ENCODE measurements at places on chromosomes 6 and 20. TPM values are rescaled to one million over a fixed set of nuclear protein-coding genes. Genes with fewer than 3 reads are reported as not detected.

- no peaks in the 10 kb centered on the region for H3K36me3 ChIP-seq
- H3K27ac ChIP-seq, result no peak overlapping the region
- DNase-seq, result no peak
- H3K27me3 ChIP-seq, result peaks cover 4% of the 10 kb centered on the region
- peaks cover 7% of the 10 kb centered on the region for H3K4me1 ChIP-seq
These were observed 213.5 kb upstream of the ARID1B start for GRCh38 chr6:156563714-156564113.

DNA sequence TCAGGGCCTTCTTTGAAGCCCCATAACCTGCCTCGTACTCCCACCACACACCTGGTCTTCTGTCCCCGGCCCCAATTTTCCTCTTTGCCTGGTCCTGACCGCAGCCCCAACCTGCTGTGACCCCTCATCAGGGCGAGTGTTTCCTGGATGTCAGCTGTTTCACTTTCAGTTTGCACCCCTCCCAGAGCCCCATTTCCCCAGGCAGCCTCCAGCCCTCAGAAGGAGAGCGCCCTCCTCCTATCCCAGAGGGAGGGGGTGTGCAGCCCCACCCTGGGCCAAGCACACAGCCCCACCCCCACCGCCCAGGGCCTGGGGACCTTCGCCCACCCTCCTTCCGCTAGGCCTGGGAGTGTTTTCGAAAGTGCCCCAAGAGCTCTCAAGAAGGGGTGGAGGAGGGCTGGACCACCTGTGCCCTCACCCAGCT, 1.5 kb downstream of the BAK1 start:
- peak overlapping the region; percentile 94 for H3K27ac ChIP-seq
- DNase-seq, result peak; percentile 77
- no peaks in the 10 kb centered on the region for H3K27me3 ChIP-seq
- H3K4me1 ChIP-seq, result peaks cover 47% of the 10 kb centered on the region
- H3K36me3 ChIP-seq, result peaks cover 43% of the 10 kb centered on the region
- H3K4me3 ChIP-seq, result peak overlapping the region; percentile 95

DNA sequence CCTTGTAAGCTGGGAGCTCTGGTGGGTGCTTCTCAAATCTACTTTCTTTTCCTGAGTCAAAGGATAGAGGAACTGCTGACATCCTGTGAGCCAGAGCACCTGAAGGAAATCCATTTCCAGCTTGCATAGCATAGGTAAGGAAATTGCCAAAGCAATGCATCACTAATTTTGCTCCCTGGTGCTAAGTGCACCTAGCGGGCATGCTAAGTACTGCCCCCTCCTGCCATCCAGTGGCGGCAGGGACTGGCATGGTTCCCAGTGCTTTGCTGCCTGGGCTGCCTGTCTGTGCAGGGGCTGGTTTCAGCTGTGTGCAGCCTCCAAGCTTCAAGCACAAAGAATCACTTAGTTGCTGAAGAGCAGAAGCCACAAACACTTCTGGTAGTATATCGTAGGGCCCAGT, 63.9 kb downstream of the FARS2 start:
- peaks cover 4% of the 10 kb centered on the region for H3K4me1 ChIP-seq
- no peak overlapping the region for H3K4me3 ChIP-seq
- H3K27ac ChIP-seq, result no peak overlapping the region
- H3K36me3 ChIP-seq, result peaks cover 6% of the 10 kb centered on the region
- H3K27me3 ChIP-seq, result no peaks in the 10 kb centered on the region

- H3K36me3 ChIP-seq, result peaks cover 4% of the 10 kb centered on the region
- peak overlapping the region; percentile 28 for H3K27ac ChIP-seq
- peaks cover 32% of the 10 kb centered on the region for H3K4me1 ChIP-seq
- DNase-seq, result no peak
These were observed 58.0 kb upstream of the ARHGAP18 start for GRCh38 chr6:129767776-129768485.

ATRN gene
- 7.8 TPM for total RNA-seq

FOXS1 gene
- not detected for total RNA-seq
